CD4-positive, alpha-beta T cell treated with Interferon alpha-2 for 1 hour (primary cell): ENCODE measurements at places on chromosomes 5 and 9.

GRCh38 chr5:127038550-127038949 lies 8.2 kb upstream of the MARCHF3 start:
- DNase-seq = no peak

- DNase-seq = no peak
Measured at GRCh38 chr9:125156551-125156950, 13.2 kb upstream of the SCAI start.

DNA sequence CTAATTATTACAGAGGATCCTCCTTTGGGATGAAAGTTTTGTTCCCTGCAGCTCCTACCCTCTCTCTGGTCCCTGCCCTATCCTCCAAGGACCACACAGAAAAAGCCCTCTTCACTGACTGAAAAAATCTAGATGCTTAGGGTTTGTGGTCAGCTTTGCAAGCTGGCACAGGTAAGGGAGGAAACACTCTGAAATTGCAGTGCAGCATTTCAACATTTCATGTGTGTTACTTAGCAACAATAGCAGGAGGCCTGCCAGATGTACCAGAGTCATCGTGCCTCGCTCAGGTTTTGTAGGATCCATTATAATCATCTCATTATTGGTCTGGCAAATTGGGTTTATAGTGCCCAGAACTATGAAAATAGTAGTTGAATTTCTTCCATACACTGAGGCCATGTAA lies 109.5 kb downstream of the PALM2AKAP2 start:
- no peak for DNase-seq

GRCh38 chr5:3625626-3626025 lies 30.0 kb downstream of the IRX1 start:
- no peak for DNase-seq

- no peak for DNase-seq
Measured at GRCh38 chr5:17229313-17229712, 11.9 kb downstream of the BASP1 start.

- no peak for DNase-seq
Measured at GRCh38 chr5:129619782-129620181, 128.1 kb upstream of the MINAR2 start.
